Activated gamma-delta T cell treated with anti-CD3 and anti-CD28 coated beads, Interleukin-2, amount 50 U/mL, for 16 hours (primary cell): ENCODE measurements at places on chromosomes 1 and 21.

- no peak for DNase-seq
Measured at GRCh38 chr1:247370786-247371732, 39.4 kb upstream of the ZNF496 start.

DNA sequence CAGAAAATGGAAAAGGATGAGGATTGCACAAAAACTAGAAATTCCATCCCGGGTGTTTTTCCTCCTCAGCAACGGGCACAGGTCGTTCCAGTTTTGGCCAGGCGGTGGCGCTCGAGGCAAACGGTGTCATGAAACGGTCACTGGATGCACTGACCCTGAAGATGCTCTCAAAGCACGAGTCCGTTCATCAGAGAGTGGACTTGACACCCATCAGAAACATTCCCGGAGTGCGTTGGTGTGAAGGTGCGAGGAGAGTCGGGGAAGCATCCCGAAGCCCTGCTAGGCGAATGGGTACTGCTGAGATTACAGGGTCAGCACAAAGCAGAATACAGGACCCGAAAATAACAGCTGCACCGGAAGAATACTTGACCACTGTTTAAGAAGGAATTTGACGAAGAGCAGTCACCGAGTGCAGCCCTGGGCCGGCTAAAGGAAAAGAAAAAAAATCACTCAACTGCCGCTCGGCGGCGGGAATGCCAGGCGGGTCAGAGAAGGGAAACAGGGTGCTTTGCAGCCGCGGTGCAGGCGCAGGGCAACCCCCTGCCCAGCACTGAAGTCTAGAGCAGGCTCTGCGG, 71.7 kb upstream of the ETS2 start:
- peak; percentile 66 for DNase-seq

GRCh38 chr1:13836631-13837030, 136.6 kb downstream of the PRDM2 start:
- DNase-seq: no peak

DNA sequence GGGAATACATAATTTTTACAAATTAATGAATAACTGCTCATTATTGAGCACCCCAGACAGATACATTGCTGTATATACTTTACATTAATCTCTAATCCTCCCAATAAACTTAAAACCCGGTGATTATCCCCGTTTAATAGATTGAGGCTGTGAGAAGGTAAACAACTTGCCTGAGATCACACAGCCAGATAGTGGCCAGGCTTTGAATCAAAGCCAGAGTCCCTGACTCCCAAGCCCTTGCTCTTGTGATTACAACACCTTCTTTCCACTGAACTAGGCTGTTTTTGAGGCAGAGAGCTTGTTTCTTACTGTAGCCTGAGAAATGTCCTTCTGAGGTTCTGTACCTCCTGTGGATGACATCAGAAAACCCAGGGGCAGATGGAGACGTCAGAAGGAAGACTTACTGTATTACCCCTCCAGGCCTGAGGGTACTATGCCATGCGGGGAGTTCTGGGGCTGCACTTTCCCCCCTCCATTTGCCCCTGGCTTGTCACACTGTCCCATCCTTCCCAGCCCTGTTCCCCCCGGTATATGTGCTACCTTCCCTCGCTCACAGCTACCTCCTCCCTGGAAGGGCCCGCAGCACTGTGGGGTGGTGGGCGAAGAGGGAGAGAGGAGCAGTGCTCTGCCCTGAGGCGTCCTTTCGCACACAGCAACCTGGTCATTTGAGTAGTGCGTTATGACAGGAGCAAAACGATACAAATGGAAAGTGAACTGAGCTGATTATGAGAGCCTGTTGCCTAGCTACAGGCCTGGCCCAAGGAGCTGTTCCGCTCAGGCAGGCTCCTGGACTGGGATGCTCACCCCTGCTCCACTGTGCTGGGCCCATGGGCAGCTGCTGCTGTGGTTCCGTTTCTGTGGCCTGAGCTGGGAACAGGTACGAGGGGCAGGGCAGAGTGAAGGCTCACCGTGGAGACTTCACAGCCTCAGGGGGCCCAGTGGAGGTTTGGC, 4.6 kb downstream of the KCNC4 start:
- DNase-seq: no peak

DNA sequence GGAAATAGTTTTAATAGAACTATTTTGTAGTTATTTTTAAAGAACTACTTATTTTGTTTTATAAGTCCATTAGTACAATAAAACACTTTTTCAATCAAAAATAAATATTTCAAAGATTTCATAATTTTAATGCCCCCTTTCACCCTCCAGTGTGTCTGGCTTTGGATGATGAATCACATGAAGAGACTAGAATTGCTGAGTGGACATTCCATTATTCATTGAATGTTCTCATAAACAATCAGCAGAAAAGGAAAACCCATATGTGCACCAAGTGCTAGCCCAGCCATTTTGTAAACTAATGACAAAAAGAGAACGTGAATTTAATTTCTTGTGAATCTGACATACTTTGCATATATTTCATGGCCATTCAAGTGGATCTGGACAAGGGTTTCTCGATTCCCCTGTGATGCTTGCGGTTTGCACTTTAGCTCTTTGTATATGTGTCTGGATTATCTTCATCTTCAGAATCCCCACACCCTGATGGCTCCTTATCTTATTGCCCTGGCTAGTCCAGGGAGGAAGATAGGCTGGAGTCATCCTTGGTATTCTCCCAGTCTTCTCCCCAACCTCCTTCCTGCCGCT, 20.7 kb upstream of the CHIA start:
- no peak for DNase-seq

GRCh38 chr1:100347009-100347966, 5.0 kb upstream of the CDC14A start:
- DNase-seq: no peak

DNA sequence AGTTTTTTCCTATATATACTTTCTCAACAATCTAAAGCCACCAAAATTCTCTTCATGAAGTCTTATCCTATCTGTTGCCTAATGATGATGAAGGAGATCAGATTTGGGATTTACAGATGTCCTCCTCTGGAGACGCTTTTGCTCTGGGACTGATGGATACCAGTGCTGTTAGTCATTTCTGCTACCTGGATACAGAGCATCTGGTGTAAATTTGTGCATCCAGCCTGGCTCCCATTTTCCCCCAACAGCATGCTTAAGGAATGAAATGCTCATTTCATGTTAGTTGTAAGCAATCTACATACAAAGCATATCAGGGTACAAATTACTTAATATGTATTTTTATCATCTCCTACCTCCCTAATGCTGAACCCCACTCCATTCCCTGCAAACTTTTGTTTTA, 57.7 kb downstream of the HNRNPR start:
- DNase-seq: no peak

DNA sequence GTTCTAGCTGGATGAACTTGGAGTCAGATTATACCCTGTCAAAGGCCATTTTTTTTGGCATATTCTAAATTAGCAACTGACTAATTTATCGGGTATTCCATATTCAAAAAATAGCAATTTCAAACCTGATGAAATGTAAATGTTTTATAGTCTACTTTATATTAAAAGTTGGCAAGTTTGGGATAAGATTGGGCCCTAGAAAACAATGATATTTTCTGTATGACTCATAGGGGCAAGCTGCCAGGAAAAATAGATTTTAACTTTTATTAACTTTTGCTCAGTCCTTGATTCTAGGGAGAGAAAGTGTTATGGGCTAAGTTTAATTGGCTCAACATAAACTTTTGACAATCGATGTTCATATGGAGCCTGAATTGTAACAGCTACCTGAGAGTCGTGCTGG, 576.9 kb upstream of the B3GALT2 start:
- no peak for DNase-seq

DNA sequence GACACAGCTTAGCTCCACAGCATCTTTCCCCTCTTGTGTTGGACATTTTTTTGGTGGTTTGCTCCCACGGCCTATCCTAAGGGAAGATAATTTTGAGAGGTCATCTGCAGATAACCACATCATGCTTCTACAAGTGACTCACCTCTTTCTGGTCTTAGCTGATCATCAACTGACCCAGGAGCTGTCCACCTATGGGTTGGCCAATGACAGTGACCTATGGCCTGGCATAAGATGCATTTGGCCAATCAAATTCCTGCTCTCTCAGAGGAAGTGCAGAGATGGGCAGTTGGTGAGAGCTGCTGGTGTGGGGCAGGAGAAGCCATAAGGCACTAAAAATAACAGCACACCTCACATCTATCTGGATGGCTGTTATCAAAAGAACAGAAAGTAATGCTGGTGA, 100.0 kb upstream of the CLDN14 start:
- DNase-seq: no peak

DNA sequence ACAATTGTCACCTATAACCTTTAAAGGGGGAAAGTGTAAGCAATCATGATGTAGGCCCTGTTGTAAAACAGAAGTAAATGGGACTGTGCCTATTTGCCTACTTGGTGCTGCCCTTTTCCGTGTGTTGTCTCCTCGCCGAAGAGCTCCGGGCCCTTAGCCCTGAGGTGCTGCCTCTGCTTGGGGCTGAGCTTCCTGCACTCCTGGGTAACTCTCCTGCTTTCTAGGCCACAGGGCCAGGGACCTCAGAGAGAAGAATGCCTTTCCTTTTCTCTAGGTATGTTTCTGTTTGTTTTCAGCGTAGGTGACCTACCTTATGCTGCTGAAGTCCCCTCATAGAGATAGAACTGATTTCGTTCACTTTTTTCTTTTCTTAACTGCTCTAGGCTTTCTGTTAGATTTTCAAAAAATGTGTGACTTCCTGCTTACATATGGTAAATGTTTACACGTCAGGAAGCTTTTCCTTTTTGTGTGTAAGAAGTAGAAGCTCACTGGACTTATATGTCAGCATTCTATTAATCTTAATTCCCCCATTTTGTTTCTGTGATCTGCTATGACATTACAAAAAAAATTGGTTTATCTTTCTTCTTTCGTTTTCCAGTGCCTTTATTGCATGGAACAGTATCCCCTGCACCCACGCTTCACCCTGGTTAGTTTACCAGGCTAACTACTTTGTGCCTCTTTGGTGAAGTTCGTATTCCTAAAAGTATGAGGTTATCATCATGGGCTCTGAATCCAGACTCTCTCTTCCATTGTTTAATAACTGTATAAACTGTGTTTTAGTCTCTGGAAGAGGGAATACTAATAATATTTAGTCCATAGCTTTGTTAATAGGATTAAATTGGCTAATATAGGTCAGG, 61.7 kb downstream of the ITSN1 start:
- no peak for DNase-seq

GRCh38 chr1:62229932-62230331, 35.3 kb downstream of the L1TD1 start:
- no peak for DNase-seq

- DNase-seq: no peak
Measured at GRCh38 chr21:39040494-39041110, 142.6 kb downstream of the PSMG1 start.

GRCh38 chr1:39816415-39817090, 27.9 kb upstream of the BMP8B start:
- DNase-seq: peak; percentile 34

DNA sequence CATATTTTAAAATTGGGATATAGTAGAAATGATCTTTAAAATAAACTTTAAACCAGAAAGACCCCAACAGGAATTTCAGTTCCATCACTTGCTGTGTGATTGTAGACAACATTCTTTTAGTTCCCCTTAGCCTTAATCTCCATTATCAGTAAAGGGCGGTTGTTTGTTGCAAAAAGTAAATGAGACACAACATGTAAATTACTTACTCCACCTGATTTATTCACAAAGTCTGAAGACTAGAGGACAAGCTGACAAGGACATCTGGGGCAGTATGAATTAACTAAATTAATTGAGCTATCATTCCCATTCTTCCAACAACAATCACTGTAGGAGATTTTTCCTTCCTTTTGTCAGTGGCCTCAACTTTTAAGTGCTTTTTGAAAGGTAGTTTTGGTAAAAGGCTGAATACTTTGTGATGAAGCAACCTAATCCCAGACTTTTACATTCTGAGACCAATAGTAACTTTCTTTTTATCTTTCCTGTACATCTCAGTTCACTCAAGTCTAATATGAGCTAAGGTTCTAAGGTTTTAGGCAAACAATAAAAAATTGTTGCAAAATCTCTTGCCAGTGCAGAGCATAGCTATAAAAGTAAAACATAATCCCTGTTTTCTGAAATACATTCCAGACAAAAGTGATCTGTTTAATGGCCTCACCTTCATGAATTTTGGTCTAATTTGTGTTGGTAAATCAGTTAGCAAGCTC, 6.2 kb downstream of the SLC19A2 start:
- DNase-seq: no peak

GRCh38 chr1:36971852-36972618, 62.3 kb downstream of the GRIK3 start:
- no peak for DNase-seq

GRCh38 chr1:22831729-22832413, 121.2 kb downstream of the EPHB2 start:
- DNase-seq: no peak

GRCh38 chr1:233224311-233224710, 71.2 kb downstream of the PCNX2 start:
- no peak for DNase-seq

DNA sequence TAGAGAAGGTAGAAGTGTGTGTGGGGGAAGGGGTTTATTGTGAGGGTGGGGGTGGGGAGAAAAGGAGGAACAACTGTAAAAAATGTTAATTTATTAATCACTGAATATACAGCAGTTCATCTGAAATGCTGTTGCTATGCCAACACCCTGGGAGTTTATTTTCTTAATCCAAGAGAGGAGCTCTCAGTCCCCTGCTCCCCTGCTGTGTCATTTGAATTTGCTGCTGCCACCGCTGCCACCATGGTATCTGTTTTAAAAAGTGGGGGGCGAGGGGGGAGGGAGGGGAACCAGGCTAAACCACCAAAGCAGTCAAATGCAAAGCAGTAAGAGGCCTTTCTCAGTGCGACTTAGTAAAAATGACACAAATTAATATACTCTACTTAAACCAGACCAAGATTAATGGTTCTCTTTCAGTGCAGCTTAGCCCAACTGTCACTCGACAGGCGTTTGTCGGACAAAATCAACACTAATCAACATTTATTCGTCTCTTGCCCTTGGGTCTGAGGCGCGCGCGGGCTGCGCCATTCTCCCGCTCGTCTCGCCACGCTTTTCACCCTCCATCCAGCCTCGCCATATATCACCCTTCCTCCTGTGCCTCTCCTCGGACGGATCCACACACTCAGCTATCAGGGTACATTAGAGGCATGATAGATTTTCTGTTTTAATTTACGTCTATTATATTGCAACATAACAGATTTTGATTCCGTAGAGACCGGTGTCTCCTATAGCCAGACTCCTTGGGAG, 76.2 kb downstream of the PBX1 start:
- DNase-seq: no peak
